NCI-H1048 (cell line): ENCODE measurements at places on chromosomes 13 and 19.

DNA sequence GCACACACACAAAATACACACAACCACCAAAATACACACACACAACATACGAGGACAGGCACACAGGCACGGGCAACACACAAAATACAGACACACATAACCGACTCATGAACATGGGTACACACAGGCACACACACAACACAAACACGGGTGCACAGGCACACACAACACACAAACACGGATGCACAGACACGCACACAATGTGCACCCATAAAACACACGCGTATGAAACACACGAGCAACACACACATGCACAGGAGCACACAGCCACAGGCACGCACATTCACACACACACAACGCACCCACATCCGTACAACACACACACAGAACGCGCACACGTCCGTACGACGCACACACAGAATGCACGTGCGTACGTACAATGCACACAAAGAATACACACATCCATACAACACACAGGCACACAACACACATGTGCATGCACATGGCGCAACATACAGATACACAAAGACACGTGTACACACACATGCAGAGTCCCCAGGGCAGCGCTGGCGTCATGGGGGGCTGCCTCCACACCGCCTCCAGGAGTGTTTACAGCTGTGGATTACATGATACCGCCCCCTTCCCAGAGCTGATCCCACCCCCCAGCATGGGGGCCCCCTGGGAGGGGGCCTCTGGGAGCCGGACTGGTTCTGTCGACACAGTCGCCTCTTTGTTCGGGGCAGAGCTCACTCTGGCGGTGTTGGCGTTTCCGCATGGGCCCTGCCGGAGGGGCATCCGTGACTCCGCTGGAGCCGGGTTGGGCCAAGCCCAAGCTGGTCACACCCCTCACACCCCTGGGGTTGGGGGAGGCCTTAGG lies 2.9 kb downstream of the SBNO2 start:
- DNase-seq, result no peak

- no peak for DNase-seq
These were observed 238.9 kb downstream of the TSHZ3 start for GRCh38 chr19:31110336-31110735.

DNA sequence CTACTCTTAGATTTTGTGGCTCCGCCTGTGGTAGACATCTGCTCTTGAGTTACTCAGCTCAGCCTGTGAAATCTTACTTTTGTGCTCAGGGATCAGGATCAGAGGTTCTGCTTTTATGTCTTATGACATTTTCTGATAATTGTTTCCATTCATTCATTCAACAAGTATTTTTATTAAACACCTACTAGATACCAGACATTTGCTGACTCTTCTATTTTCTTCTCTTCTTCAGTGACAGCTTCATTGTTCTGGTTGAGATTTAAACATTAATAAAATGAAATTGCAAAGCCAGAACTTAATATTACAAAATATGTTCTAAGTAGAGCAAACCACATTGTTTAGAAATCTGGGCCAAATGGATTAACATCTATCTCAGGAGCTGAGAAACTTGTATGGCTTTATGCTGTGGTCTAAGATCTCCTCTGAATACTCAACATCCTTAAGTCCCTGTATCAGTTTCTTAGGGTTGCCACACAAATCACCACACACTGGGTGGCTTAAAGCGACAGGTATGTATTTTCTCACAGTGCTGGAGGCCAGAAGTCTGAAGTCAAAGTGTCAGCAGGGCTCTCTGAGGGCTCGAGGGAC lies 15.8 kb upstream of the MICU2 start:
- no peak for DNase-seq

GRCh38 chr19:38551450-38551813 lies 66.3 kb downstream of the MAP4K1 start:
- no peak for DNase-seq

DNA sequence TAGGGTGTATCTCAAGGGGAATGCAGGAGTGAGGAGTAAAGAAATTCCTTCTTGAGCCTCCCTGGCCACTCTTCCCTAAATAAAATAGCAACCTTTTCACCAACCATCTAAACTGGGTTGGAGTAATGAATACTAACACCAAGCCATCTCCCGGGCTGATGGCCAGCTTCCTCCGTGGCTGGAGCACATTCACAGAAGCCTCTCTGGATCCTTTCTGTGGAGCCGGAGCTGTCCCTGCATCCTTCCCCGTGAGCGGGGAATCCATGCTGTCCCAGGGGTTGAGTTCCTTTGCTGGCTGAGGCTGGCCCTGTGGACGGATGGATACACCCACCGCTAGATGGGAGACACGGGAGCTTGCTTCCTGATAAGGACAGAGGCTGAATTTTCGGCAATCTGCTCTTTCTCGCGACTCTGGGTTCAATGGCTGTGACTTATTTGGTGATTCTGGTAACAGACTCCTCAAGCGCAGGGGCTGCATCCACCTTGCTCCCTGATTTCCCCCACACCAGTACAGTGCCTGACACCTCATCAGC lies 370.3 kb downstream of the ZNF536 start:
- DNase-seq, result no peak

DNA sequence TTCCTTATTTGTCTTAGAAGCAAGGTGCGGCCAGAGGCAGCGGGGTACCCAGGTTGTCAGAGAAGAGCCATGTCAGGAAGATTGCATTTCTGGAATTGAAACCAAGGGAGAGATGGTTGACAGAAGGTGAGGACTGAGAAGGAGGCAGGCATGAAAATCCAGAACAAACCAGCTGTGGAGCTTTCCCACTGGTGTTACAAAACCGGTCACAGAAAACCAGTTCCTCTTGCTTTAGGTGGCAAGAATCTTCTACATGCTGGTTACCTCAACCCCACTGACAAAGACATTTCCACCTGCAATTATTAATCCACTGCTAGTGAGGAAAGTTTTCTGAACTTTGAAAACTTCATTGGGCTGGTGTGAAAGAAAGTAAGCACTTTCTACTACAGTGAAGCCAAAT lies 64.0 kb upstream of the MED4 start:
- no peak for DNase-seq

GRCh38 chr19:56312787-56313657 lies 1.6 kb downstream of the ZSCAN5A start:
- DNase-seq, result no peak

GRCh38 chr13:90872491-90873025 lies 474.9 kb upstream of the MIR17HG start:
- no peak for DNase-seq

DNA sequence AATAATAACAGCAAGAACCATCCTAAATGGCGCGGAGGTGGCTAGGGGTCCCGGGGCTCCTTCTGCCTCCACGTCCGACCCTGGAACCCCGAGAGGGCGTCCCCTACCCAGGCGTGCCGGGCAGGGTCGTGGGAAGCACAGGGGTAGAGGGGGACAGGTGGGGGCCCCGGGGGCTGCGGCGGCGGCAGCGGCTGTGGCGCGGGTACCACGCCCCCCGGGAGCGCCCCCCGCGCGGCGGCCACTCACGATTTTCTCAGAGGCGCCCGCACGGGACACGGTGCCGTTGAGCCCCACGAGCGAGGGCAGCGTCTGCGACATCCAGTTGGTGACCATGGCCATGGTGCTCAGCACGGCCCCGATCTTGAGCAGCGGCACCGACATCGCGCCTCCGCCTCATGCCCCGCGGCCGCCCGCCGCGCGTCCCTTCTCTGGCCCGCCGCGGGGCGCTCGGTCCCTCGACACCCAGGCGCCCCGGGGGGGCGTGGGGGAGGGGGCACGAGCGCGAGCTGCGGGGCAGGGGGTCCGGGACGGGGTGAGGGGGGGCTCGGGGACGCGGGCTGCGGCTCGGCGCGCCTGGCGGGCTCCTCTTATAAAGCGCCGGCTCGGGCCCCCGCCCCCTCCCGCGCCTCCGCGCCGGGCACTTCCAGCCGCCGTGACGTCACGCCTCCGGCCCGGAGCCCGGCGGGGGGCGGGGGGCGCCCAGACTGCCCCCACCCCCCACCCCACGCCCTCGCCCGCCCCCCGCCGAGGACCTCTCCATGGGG lies 22.9 kb downstream of the OLFM2 start:
- no peak for DNase-seq

DNA sequence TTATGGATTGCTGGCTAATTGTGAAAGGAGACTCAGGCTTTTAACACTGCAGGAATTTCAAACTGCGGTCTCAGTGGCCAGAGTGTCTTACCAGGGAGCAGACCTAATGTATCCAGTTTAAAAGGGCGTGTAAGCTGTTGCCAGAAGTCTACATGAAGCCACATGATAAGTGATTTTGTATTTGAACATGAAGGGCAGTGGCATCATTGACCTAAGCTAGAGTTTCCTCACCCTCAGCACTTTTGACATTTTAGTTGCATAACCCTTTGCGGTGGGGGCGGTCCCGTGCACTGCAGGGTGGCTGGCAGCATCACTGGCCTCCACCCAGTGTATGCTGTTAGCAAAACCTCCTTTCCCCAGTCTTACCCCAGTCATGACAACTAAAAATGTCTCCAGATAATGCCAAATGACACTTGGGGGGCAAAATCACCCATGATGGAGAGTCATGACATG lies 23.7 kb upstream of the GPR18 start:
- no peak for DNase-seq

- DNase-seq, result no peak
These were observed 8.4 kb downstream of the MED16 start for GRCh38 chr19:884420-885211.

- DNase-seq, result no peak
These were observed at the start of gene ZNF560 for GRCh38 chr19:9498183-9498902. Gene ZNF560, minus strand, starts transcription at chr19:9498616. Its CDS starts 23,303 bp downstream, at chr19:9475313.

GRCh38 chr13:37094840-37095239 lies 10.6 kb downstream of the CSNK1A1L start:
- DNase-seq, result no peak

GRCh38 chr19:3986260-3987041 lies 1.2 kb upstream of the EEF2 start:
- peak; percentile 71 for DNase-seq

DNA sequence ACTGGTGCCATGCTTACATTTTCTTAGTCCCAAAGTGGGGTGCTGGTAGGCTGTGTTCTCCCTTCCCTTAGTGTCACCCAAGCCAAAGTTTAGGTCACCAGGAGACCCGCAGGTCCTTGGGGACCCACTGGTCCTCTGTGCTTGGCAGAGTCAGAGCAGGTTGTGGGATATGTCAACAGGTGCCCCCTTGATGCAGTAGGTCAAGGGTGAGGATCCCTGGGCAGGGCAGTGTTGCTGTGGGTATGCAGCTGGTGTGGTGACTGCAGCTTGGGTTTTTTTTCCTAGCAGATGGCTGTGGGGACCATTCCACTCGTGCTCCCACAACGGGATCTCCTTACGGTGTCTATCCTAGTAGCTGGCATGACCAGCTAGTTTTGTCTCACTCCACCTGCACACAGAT lies 23.7 kb downstream of the NHLRC3 start:
- no peak for DNase-seq

DNA sequence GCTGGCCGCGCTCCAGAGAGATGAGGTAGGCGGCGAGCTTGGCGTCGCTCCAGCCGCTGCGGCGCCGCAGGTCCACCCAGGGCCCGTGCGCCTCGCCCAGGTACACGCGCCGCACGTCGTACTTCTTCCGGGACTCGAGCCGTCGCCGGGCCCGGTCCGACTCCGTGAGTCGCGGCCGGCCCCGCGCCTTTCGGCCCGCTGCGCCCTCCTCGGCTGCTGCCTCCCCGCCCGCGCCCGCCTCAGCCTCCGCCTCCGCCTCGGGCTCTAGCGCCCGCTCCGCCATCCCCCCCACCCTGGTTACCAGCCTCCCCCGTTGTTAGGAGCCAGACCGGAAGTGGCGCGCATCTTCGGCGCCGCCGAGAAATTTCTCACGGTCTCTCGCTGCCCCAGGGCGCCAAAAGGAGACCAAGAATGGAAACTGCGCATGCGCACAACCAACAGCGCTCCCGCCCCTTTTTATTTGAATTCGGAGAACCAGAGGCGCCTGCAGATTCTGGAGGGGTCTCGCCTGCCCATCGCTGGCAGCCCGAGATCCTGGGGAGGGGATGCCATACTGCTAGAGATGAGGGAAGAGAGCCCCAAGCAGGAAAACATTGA lies at the start of gene ZNF653:
Gene ZNF653 (minus strand): TSS at position 336 of the 597 bp plus-strand sequence. CDS start 53 bp downstream, at position 283.
- peak; percentile 94 for DNase-seq

DNA sequence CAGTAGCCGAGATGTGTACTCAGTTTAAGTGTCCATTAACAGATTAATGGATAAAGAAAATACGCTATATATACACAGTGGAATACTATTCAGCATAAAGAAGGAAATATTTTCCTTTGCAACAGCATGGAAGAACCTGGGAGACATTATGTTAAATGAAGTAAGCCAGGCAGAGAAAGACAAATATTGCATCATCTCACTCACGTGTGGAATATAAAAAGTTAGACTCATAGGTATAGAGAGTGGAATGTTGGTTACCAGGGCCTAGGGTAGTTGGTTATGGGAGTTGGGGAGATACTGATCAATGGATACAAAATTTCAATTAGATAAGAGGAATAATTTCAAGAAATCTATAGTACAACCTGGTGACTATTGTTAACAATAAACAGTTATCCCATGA lies 210.1 kb downstream of the MAB21L1 start:
- no peak for DNase-seq

DNA sequence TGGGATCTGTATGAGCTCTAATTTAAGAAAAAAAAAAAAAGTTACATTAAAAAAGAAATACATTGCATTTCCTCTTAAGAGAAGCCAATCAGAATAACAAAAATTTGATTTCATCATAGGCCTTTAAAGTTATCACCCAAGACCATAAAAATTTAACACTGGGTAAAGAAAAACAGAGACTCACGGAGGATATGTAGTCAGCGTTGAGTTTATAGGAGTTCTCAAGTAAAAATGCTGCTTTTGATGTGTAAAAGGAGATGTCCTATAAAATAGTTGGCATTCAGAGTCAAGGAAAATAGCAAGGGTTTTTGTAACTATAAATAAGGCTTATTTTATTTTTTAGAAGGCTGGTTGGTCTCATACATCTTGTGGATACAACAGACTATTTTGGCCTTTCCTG lies 191.1 kb downstream of the EFNB2 start:
- no peak for DNase-seq

DNA sequence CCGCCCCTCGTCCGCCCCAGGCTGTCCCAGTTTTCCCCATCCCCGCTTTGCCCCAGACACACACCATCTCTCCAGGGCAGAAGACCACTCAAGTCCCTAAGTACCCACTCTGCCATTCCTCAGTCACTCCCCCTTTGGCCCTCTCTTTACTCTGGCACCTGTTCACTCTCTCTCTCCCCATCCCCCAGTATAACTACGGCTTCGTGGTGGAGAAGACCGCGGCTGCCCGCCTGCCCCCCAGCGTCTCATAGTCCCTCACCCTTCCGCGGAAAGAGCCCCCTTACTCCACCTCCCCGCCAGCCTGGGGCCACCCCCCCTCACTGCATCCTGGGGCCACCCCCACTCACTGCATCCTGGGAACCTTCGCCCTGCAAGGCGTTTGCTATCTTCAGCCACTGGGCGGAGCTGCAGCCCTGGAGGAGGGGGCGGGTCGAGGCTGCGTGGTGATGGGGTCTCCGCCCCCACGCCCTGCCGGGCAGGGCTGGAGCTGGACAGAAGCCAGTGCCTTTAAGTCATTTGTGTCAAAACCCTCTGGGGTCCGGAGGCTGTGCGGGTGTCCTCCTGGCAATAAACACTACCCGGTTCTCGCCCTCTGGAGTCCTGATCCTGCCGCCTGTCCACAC lies 5.0 kb downstream of the MVB12A start:
- DNase-seq, result no peak
